Stimulated activated CD4-positive, alpha-beta T cell treated with anti-CD3 and anti-CD28 coated beads, Interleukin-2, amount 100 ng/mL, for 48 hours (primary cell): ENCODE measurements at places on chromosomes 7 and 10.

DNA sequence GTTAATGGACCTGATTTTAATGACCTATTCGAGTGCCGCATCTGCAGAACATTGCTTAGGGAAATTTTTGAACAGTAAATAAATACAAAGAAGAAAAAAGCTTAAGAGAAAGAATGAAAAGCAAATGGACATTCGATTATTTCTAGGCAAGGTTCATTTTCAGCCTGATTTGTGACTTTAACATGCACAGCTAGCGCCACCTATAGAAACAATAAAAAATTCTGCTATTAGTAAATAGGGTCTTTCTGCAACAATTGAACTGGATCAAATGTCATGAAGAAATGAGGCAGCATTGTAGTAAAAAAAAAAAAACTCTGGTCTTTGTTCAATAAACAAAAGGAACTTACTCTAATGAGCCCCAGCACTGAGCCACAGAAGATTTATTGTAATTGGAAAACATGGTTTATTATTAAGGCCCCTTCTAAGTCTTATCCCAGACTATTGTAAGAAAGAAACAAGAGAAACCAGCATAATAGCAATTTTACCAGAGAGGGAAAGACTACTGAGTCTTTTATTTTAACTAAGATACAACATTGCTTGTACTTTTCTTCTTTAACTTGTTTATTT, 41.4 kb upstream of the GHITM start:
- DNase-seq = no peak

GRCh38 chr7:68176974-68177373, 1180.3 kb downstream of the TYW1 start:
- DNase-seq = no peak

DNA sequence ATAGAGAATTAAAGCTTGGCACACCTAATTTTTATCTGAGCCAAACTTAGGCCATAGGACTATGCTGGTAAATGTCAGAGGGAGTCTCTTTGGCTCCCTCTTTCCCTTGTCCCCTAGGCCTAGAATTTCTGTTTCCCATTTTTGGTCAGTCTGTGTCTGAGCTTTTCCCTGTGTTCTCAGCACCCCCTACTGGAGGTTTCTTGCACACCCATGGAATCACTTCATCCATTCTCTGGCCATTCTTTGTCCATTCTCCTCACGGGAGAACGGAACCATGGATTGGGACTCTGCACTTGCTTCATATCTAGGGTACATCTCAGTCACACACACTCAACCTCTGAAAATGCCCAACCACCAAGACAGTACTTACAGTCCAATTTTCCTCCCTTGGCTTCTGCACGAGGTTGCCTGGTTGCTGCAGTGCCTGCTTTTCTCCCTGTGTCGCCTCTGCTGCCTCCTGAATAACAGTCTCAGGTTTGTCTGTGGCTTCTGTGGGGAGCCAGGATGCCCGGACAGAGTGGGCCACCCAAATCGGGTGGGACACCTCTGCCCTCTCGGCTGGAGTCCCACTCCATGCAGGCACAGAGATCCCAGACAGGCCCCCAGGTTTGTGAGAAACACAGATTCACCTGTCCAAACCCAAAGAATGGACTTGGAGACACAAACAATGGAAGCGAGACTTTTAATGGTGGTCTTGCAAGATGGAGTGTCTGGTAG, 35.1 kb upstream of the DNAH11 start:
- peak; percentile 39 for DNase-seq

- DNase-seq = no peak
Measured at GRCh38 chr10:76905251-76905650, 732.4 kb downstream of the KCNMA1 start.

DNA sequence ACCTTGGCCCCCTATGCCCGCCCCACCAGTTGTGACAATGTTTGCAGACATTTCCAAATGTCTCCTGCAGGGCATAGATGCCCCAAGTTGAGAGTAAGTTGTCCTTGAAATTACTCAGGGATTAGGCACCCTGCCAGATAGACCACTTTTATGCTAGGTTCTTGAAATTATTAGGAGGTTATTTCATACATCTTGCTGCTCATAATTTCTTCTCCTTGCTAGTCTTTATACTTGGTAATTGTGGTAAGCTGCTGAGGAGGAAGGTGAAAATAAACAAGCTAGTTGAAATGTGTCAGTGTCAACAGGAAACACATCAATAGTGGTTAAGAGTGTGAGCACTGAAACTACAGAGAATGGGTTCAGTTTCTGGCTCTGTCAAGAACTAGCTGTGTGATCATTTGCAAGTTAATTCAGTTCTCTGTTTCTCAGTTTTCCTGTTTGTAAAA, 63.7 kb upstream of the AOAH start:
- no peak for DNase-seq

DNA sequence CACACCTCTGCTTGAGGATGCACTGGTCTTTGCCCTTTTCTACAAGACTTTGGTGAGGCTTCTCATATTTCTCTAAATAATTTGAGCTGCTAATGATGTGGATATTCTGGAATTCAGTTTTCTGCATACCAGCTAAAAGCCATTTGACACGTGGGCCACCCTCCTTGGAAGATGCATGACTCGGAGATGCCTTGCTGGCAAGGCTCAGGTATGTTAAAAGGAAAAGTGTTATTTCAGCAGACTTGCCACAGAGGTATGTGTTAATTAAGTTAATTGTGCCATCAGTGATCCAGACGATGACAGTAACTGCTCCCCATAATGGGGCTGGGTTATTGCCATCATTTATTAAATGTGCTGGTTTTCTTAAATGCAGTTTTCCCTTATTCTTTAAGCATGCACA, 8.8 kb upstream of the GFRA1 start:
- DNase-seq = no peak

DNA sequence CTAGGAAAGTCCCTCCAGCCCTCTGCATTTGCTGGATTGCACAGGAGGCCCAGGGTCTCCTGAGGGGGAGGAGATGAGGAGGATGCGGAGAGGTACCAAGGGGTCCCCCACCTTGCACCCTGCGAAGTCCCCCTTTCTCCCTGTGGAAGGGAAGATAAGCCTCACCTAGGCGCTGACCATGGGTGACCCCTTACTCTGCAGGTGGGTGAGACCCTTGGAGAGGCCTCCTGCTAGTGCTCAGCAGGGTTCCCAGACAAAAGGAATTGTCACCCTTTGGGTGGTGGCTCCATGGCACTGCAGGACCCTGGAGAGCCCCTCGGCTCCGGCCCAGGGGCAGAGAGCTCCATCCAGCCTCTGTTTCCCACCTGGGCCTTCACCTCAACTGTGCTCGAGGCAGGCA, 107.0 kb upstream of the RET start:
- DNase-seq = no peak

GRCh38 chr10:102327641-102328040, 67.9 kb upstream of the NFKB2 start:
- no peak for DNase-seq

DNA sequence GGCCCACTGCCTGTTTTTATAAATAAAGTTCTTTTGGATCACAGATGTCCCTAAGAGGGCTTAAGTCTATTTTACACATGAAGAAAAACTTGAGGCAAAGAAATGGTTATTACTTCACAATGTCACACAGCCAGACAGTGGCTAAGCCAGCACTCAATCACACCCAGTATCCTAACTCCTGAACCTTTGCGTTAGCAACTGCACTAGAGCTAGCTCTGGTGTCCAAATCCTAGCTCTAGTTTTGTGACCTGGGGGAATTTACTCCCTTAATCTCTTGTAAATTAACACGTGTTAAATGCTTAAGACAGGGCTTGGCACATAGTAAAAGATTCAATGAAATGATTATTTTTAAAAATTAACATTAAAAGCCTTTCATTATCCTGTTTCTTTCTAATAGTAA, 49.0 kb upstream of the TPK1 start:
- DNase-seq = no peak

DNA sequence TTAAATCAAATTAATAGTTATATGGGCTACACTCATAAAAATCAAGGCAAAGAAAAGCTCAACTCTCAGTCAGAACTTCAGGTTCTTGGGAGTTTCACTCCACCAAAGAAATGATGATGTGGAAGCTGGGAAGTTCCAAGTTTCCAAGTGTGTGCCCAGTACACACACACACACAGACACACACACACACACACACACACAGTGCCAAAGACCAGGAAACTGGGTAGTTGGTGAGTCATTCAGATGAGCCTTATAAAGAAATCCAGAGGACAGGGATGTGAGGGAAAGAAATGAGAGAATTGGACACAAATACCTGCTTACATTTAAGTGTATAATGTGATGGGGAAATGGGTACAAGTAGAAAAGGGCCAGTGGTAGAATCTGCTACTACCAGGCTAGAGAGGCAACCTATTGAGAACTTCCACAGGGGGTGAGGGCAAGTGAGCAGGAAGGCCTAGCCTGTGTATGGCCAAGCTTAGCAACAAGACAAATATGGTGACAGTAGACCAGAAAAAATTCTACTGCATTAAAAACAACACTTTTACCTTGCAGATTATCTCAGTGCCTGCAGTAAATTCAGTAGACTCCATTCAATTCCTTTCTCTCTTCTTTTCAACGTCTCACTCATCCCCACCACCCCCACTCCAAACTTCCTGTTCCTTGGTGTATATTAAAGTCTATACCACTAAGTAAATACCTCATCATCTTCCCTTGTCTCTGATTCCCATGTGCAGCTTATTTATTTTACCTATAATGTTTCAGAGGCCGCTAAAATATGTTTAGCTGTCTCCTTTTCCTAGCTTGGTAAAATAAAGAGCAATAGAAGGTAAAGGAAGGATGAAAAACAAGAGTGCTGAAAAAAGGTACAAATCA, 95.0 kb downstream of the CABCOCO1 start:
- DNase-seq = no peak

DNA sequence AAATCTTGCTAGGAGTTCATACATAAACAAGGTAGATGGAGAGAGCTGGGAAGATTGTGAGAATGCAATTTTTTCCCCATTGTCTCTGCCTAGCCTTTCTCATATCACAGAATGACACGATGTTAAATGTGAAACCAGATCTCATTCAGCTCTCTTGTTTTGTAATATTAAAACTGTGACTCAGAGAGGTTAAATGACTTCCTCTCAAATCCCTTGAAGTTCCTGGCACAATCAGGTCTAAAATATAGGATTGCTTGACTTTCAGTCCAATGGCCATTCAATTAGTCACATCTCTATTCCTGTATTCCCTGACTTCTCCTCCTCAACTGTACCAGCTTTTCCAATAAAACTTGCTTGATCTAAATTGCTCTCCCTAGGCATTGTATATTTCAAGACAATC, 3.1 kb downstream of the ANKRD22 start:
- DNase-seq = no peak

DNA sequence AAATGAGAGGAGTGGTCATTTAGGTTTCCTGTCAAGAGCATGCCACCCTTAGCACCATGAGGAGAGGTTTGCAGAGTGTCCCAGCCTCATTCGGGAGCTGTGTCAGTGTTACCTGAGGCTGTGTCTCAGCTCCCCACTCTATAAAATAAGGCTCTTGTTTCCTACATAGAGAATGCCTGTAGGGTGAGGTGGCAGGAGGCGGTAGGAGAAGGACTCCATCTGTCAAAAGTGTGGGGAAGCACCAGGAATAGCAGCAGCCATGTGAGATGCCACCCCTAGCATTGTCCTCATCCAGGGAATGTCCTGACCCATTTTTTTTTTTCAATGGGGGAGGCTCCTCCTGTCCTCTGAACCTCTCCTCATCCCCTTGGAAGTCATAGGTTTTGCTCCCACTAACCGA, 451.2 kb downstream of the PLXNA4 start:
- DNase-seq = no peak
